ENCODE measurements at places on chromosomes 3 and 15. TPM values are rescaled to one million over a fixed set of nuclear protein-coding genes. Genes with fewer than 3 reads are reported as not detected.
A peak's percentile ranks its signal among the peaks of the same experiment; 100 is the strongest.

The C15orf62 gene
- polyA plus RNA-seq, result 4.4 TPM

The P3H2 gene
- 87.3 TPM for polyA plus RNA-seq

The ZNF770 gene
- 56.7 TPM for polyA plus RNA-seq

The PRICKLE2 gene
- polyA plus RNA-seq, result 20.3 TPM

The GOLGA6L4 gene
- polyA plus RNA-seq, result 34.0 TPM

The SLC9C1 gene
- polyA plus RNA-seq, result 1.2 TPM

The CDCP1 gene
- 1.1 TPM for polyA plus RNA-seq

The DET1 gene
- 14.9 TPM for polyA plus RNA-seq

The ZMYND10 gene
- polyA plus RNA-seq, result 3.7 TPM

- DNase-seq, result no peak
Observed at GRCh38 chr3:107775974-107776373, 253.2 kb downstream of the BBX start.

- DNase-seq, result no peak
Observed at GRCh38 chr15:36361351-36361870, 218.0 kb upstream of the CDIN1 start.

GRCh38 chr3:125916376-125916978 lies 52.5 kb upstream of the ROPN1B start:
- DNase-seq, result peak; percentile 83

DNA sequence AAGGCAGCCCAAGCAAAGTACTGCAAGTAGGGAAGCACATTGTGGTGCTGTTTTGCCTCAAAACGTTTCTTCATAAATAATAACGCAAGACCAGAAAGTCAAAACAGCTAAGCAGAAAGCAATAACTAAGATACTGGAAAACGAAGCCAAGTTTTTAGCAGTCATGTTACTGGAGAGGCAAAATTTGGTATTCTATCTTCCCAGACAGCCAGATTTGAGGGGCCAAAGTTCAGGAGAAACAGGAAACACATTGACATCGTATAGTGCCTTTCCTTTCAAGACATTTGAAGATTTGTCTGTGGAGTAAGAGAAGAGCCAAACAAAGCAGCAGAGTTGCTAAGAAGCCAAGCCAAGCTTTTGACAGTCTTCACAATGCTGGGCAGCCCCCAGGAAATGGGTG lies 843.6 kb upstream of the NECTIN3 start:
- no peak for DNase-seq

GRCh38 chr3:115855911-115856310 lies 232.6 kb downstream of the GAP43 start:
- DNase-seq, result no peak

GRCh38 chr15:29840926-29841325 lies 18.7 kb upstream of the TJP1 start:
- no peak for DNase-seq

- DNase-seq, result no peak
Observed at GRCh38 chr3:42161050-42161935, 70.1 kb downstream of the TRAK1 start.

GRCh38 chr3:299590-300301 lies 103.2 kb downstream of the CHL1 start:
- DNase-seq, result no peak

DNA sequence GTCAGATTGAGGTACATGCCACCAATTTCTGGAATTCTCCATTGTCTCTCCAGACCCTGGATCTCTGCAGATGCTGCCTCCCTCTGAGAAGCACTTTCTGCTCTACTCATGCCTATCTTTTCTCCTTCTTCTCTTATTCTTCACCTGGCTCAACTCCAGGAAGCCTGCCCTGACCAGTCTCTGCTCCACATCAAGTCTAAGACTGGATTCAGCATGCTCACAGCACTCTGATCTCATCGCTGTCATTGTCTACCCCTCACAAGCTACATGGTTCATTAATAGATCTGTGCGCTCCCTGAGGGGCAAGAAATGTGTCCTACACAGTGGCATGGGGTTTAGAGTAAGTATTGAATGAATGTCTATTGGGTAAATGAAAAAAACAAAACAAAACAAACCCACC lies 38.7 kb downstream of the CCR4 start:
- DNase-seq, result no peak

GRCh38 chr3:124582196-124582595 lies 148.1 kb upstream of the UMPS start:
- no peak for DNase-seq

GRCh38 chr3:30894521-30895251 lies at the start of gene GADL1:
Gene GADL1, minus strand, starts transcription at chr3:30894661. Its CDS starts 47 bp downstream, at chr3:30894614.
- DNase-seq, result no peak

DNA sequence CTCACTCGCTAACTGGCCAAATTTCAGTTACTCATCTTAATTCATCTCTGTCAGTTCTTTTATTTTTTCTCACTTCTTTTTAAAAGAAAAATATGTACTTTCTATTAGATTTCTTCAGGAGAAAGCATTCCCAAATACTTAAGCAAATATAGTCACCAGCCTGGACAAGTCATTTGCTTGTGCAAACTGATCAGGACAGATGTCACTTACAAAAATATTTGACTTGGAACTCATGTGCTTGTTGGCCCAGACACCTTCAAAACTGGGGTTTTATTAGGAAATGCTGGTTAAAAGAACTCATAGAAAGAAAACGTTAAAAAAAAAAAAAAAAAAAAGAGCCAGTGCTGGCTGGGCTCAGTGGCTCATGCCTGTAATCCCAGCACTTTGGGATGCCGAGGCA lies 31.3 kb upstream of the FOXP1 start:
- no peak for DNase-seq

DNA sequence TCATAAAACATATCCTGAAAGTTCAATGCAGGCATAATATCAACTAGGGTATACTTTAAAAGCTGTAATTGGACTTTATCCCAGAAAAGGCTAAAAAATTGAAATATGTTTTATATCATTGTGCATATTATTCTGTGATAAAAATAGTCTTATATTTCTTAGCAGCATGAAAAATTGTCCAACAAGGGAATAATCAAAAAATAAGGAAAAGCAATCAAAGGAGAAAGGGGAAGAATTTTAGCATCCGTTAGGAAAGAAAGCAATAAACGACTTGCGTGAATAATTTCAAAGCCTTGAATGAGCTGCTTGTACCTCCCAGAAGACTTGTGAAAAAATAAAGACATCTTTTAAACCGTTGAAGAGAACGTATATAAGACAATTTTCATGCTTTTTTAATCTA lies 1369.8 kb upstream of the GBE1 start:
- DNase-seq, result no peak

GRCh38 chr3:118587037-118587741 lies 447.5 kb downstream of the IGSF11 start:
- DNase-seq, result no peak

GRCh38 chr3:89787485-89787884 lies 680.1 kb downstream of the EPHA3 start:
- DNase-seq, result no peak

DNA sequence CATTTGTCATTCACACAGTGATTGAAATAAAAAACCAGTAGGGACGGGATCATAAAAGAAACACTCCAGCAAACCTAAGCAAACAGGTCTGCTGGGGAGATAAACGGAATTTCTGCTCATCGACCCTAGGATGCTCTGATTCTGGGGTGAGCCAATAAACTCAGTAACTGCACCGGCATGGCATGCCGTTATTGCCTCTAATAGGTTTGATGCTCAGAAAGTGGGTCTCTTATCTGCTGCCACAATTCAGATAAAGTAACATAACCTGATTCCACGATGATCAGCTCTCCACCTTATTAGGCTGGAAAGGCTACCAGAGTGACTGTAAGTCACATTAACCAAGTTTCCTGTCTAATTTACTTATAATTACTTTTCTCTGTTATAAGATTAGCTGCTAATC lies 19.6 kb downstream of the DCLK3 start:
- no peak for DNase-seq

GRCh38 chr3:55175423-55175822 lies 247.6 kb upstream of the LRTM1 start:
- DNase-seq, result no peak

DNA sequence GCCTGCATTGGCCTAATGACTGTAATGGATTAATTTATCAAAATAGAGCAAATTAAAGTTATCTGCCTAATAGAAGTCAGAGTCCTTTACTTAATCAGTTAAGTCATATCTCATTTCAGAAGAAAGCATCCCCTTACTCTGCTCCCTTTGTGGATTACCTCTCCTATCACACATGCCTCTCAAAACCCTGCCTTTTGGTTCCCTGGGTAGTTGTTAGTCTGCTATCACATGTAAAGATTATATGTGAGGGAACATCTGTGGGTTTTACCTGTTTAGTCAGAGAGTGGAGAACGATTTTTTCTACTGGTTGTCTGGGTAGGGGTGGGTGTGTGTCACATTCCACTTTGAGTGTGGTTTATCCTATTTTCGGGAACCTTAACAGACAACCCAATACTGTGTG lies 16.4 kb downstream of the UBE2E2 start:
- DNase-seq, result no peak
